ENCODE measurements at places on chromosomes 6 and 20.

DNA sequence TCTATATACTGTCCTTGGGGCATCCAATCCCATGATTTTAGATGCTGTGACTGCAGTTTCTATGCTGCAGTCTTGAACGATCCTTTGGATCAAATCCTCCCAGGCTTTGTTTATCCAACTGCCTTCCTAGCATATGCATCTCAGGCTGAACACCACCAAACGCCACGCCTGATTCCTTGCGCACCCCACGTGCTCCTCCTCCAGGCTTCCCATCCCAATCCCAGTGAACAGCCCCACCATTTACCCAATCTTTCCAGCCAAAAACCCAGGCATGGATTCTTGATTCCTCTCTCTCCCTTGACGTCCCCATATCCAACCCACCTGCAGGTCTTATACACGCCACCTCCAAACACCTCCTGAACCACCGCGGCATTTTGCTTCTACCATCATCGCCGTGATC, 7.8 kb downstream of the PDE10A start:
- DNase-seq, result no peak

DNA sequence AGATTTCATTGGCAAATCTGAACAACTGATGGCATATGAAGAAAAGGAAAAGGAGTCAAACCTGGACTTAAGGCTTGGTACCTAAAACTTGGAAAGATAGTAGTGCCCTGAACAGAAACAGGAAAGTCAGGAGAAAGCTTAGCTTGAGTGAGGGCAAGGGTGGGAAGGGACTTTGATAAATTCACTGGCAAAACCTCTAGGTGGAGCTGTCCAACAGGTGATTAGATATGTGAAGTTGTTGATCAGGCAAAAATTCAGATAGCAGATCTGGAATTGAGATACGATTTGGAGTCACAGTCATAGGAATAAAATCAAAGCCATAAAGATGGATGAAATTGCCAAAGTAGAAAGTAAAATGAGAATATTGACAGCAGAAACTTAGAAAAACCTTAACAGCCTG, 16.1 kb upstream of the ZNF292 start:
- DNase-seq, result no peak

DNA sequence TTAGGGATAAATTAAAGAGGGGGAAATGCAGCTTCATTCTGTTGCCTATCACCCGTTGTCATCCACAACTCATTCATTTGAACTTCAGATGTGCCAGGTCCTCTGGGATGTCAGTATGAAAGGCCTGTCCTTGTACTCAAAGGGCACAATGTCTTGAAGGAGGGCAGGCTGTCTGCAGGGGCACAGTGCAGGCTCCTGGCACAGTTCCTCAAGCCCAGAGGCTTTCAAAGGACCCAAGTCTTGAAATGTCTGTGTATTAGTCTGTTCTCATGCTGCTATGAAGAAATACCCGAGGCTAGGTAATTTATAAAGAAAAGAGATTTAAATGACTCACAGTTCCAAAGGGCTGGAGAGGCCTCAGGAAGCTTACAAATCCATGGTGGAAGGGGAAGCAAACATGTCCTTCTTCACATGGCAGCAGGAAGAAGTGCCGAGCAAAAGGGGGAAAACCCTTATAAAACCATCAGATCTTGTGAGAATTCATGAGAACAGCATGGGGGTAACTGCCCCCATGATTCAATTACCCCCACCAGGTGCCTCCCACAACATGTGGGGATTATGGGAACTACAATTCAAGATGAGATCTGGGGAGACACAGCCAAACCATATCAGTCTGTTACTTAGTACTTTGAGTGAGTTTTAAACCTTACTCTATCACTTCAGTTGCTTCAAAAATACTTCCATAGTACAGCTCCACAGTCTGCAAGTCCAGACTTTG, 9.4 kb downstream of the SNX9 start:
- DNase-seq, result peak; percentile 37

DNA sequence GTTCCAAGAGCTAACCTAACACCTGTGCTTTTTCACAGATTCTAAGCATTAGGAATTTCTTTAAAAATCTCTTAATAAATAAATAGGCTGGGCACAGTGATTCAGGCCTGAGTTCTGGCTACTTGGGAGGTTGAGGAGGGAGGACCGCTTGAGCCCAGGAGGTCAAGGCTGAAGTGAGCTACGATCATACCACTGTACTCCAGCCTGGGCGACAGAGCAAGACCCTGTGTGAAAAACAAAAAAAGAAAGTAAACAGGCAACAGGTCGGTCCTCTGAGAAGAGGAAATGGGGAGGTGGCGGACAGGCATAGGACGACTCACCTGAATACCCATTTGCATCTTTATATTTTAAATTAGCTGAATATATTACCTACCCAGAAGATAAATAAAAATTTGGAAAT, 26.5 kb downstream of the GMDS start:
- DNase-seq, result no peak

- DNase-seq, result no peak
These were observed 3.0 kb downstream of the HLA-E start for GRCh38 chr6:30491991-30492952.

DNA sequence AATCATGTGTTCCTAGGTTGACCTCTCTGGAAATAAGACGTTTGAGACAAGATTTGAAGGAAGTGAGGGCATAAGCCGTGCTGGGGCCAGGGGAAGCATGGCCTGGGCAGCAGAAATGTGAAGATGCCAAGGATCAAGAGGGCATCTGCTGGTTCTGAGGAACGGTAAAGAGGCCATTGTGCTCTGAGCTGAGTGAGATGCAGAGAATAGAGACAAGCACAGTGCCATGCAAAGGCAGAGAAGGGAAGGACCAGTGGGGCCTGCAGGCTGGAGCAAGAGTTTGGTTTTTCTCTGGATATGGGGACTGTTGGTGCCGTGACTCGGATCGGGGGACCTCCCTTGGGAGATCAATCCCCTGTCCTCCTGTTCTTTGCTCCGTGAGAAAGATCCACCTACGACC, 50.8 kb downstream of the SMPDL3A start:
- DNase-seq, result no peak

Data from islet precursor cell (in vitro differentiated cells).